Activated CD8-positive, alpha-beta memory T cell treated with anti-CD3 and anti-CD28 coated beads for 1 hour (primary cell): ENCODE measurements at places on chromosomes 1 and 21.

GRCh38 chr1:186420923-186421322, 40.0 kb downstream of the PDC start:
- no peak for DNase-seq

- no peak for DNase-seq
Observed at GRCh38 chr21:31543191-31543590, 116.3 kb upstream of the SOD1 start.

GRCh38 chr1:199303035-199303434, 664.2 kb downstream of the PTPRC start:
- no peak for DNase-seq

DNA sequence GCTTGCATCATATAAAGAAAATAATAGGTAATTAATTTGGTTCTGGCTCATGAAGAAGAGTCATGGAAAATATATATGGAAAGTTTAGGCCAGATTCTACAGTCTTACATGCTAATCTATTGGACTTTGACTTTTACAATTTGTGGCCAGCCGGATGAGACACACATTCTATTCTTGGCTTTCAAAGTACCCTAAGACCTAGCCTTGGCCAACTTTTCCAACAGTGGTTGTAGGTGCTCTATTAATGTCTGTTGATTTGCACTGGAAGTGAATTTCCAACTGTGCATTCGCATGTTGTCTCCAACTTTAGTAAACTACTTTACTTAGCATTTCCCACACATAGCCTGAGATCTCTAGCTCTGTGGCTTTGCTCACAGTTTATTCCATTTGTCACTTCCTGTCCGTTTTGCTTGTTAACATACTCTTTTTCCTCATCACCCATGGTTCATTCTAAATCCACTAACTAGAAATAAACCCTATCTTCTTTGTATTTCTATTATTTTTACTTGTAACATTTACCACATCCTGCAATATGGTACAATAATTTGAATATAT, 644.0 kb downstream of the PTPRC start:
- DNase-seq, result no peak

DNA sequence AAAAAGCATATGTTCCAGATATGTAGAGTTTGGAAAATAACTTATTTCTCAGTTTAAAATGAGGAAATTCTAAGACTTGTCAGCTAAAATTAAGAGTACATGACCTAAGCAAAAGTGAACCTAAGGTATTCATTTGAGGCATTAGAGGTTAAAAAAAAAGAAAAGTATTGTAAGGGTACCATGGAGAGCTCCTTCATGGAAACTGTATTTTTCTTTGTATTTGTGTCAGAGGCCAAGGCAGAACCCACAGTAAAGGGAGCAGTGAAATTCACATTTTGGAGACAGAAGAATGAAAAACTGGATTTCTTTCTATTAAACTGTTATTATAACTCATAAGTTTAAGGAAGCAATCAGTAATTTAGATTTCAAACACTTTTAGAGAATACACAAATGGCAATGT, 1494.8 kb downstream of the KCNT2 start:
- no peak for DNase-seq

GRCh38 chr1:151639466-151639865, 27.6 kb downstream of the SNX27 start:
- DNase-seq, result no peak

- DNase-seq, result no peak
Observed at GRCh38 chr1:109621379-109622136, 1.9 kb downstream of the AMPD2 start.

DNA sequence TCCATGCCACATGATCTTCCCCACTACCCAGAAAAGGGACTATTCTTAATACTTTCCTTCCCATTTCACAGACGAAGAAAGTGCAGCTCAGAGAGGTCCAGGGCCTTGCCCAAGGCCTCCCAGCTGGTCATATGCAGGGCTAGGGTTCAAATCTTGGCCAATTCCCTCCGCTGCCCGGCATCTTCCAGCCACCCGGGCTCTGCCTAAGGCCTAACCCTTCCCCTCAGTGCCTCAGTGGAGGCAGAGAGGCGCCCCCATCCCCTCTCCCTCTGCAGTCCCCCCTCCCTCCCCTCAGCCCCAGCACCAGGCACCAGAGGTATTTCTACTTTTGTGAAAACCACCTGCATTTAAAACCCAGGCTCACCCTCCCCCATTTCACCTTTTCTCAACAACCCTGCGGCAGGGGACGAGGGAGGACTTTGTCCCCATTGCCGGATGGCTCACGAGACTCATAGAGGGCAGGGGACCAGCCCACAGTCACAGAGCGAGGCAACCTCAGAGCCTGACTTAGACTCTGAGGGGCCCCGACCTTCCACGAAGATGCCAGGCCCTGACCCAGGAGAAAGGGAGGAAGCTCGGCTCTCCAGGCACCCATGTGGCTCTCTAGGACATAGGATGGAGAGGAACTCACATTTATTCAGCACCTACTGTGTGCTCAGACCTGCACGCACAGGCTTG, 12.3 kb downstream of the LAPTM5 start:
- no peak for DNase-seq

DNA sequence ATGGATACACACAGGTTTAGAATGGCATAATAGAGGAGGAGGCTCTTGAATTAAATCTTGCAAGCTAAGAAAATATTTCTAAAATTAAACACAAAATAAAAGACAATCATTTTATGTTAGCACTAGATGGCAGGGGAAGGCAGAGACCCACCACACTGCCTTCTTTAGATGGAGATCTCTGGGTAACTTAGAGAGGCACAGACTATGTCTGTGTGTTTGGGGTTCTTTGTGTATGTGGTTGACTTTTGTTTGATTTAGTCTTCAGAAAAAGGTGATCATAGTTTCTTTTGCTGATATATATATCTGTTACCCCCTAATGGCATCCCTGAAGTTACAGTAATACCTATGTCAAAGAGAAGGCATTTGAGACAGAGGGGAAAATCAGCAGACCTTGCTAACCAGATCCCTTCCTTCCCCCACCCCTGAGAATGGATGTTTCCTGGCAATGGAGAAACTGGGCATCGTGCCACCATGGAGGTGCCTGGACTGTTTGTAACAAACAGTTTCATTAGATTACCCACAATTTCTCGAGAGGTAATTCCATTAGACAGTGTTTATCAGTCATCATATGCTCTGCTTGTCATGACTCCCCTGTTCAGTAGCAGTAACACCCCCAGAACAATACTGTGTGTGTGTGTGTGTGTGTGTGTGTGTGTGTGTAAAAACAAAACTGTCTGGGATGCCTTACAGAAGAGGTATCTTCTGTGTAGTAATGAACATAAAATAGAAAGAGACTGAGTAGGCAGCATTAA, 228.3 kb upstream of the DEPDC1 start:
- no peak for DNase-seq

- DNase-seq, result no peak
Observed at GRCh38 chr1:112251766-112252506, 144.1 kb upstream of the CTTNBP2NL start.

GRCh38 chr1:53361541-53361961, 33.7 kb upstream of the LRP8 start:
- DNase-seq, result no peak

DNA sequence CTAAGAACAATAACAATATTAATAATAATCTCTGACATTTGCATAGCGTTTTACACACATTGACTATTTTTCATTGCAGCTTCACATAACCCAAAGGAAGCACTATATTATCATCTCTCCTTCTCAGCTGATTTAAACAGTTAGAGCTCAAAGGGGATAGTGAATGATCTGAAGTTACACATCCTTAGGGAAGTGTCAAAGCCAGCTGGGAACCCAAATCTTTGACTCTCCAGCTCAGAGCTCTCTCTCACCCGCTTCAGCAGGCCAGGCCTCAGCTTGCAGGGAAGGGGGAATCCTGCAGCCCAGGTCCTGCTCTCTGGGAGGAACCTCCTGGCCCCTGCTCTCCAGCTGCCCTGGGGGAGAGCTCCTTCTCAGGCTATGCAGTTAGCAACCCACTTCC, 26.3 kb downstream of the PLEKHA6 start:
- DNase-seq, result no peak

DNA sequence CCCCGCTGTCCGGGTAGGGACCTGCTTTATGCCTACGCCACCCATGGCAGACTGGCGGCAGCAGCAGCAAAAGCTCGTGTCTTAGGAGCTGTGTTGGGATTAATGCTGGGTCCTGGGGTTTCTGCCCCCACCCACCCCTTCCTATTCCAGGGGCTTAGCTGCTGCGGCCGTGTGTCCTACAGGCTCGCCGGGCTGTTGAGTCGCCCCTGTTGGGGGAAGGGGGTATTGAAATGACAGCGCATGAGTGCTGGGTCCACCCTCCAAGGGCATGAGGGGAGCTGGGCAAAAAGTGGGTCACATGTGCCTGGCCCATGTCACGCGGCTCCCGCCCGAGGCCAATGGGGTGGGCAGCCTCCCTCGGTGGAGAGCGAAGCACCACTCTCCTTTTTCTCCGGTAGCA, 118.3 kb upstream of the COL6A1 start:
- DNase-seq, result no peak

- no peak for DNase-seq
Observed at GRCh38 chr1:230422221-230422981, 3.7 kb downstream of the PGBD5 start.

- DNase-seq, result no peak
Observed at GRCh38 chr1:245797592-245798348, 643.0 kb downstream of the KIF26B start.

GRCh38 chr1:197924516-197925123, 7.4 kb downstream of the LHX9 start:
- no peak for DNase-seq

- no peak for DNase-seq
Observed at GRCh38 chr21:38258521-38259485, 2.0 kb downstream of the KCNJ15 start.

DNA sequence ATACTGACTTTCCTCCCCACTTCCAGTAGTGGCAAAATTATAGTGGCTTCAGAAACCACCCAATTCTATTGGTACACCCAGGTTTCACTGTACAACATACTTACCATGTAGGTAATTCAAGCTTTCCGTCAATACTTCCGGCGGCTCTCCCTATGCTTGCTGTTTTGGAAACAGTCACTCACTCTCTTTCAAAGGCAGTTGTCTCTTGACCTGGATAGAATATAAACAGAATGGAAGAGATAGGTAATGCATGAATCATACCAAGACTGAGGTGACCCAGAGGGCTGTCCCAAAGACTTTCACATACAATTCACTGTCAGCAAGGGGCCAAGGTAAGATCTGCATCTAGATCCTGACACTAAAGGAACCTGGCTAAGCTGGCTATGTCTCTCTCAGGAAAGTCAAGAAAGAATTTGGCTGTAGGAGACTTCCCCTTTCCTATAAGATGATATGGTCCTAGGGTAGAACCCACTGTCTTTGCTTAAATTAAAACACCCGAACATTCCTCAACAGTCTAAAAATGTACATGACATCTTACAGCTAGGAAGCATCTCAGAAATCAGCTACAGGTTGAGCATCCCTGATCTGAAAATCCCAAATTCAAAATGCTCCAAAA, 59.6 kb downstream of the LUZP1 start:
- no peak for DNase-seq

GRCh38 chr1:99970713-99971255, 988 bp downstream of the SLC35A3 start:
- DNase-seq, result no peak

GRCh38 chr1:15192916-15193550, 39.5 kb downstream of the TMEM51 start:
- DNase-seq, result no peak

DNA sequence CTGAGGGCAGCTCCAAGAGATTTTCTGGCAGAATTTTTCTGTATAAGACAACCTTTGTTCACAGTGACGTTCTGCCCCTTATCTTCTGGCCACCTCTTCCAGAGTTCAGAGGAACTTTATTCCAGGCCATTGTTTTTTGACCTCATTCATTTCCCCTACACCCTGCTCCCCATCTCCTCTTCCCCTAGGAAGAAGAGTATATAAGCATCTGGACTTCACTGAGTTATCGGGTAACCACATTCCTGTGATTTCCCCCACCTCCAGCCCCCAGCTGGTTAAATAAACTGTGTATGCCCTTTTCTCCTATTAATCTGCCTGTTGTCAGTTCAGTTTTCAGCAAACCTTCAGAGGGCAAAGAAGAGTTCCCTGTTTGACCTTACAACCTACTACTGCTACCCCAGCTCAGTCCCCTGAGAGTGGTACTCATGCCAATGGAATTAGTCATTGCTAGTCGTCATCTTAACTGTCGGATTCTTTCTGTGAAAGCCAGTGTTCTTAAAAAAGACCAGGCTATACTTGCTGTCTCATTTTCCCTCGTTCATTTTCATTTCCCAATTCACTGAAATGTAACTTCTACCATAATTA, 14.3 kb upstream of the ALG14 start:
- no peak for DNase-seq

DNA sequence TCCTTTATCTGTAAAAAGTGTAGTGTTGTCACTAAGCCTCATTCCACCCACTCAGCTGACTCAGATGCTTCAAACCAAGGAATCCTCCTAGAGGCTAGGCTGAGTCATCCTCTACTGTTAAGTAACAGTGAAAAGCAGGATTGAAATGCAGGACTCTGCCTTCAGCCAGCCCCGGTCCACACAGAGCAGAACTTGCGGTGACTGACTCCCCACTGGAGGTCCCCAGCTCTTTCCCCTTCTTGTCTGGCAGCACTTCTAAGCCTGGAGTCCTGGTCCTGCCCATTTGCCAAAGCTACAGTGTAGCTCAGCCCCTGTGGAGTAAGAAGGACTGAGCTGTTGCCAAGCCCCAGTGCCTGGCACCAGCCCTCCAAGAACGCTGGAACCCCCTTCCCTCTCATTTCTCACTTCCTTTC, 1.7 kb downstream of the RAB7B start:
- DNase-seq, result no peak

DNA sequence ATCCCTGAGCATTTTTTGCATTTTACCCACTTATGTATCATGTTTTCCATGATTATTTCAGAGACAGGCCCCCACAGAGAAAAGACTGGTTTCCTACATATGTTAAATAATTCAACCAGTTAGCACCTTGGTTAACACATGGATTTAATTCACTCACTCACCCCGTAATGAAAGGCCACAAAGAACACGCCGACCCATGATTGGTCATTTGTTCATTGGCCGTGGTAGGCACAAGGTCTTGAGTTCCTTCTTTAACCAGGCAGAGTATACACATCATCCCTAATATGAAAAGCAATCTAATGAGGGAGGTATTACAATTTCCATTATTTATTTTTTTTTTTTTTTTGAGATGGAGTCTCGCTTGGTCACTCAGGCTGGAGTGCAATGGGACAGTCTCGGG, 50.6 kb downstream of the RPS6KA1 start:
- no peak for DNase-seq

DNA sequence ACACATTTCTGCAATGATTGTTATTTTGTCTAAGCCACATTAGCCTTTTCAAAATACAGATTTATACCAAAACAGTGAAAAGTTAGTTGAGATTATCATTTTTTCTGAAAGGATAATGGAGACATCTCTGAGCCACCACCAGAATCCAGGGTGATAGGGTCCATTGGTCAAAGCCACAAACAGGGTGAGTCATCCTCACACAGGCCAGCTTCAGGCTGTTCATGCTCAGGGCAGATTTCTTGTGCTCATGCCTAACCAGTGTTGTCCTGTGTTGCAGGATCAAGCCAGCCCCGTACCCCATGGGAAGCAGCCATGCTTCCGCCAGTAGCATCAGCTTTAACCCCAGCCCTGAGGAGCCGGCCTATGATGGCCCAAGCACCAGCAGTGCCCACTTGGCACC, 13.4 kb downstream of the ELOA start:
- no peak for DNase-seq

- no peak for DNase-seq
Observed at GRCh38 chr1:61184714-61185106, 102.3 kb downstream of the NFIA start.
